ENCODE measurements at places on chromosomes 11 and 22. TPM values are rescaled to one million over a fixed set of nuclear protein-coding genes. Genes with fewer than 3 reads are reported as not detected.

- DNase-seq = no peak
Measured at GRCh38 chr11:91707652-91708482, 516.8 kb upstream of the FAT3 start.

DNA sequence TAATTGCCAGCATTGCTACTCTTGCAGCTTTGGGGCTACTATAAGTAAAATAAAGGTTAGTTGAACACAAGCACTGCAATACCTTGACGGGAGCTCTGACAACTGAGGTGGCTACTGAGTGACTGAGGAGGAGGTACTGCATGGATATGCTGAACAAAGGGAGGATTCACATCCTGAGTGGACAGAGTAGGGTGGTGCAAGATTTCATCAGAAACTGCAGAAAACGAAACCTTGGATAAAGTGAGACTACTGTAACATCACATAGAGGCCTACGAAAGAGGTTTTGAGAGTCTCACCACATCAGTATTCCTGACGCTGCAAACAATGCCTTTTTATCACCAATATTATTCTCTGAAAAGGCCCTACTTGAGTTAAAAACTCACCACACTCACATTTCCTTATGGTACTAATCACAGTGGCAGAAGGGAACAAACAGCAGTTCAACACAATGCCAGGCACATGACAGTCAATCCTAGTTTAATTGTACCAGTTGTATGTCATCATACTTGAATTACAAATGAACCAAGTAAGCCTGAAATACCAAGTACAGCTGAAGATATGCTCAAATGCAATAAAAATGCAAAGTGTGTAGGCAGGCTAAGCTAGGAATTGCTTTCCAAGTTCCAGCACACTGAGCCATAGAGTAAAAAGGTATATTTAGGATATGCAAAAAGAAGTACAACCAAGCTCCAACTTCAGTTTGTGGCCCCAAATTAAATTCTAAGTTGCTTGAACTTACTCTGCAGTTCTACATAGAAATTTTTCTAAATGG, 4.0 kb upstream of the GPR83 start:
- DNase-seq = no peak

DNA sequence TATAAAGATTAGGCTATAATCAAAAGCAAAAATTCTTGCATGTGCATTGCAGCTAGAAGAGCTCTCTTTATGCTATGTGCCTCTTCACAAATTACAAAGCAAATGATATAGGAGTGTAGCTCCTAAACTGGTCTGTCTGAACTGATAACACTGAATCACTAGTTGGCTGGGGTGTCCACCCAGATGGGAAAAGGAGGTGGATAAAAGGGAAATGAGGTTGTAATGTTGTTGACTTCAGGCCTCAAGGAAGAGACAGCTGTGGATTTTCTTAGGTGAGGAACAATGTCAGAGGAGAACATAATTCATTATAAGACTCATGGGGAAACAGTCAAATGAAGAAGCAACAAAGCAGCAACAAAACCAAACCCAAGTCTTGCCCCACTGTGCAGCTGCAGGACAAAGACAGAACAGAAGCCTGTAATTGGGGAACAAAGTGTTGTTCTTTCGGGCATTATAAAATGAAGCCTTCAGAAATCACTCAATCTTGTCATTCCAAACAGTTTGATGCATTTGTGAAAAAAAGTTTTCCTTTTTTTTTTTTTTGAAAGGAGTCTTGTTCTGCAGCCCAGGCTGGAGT, 130.1 kb upstream of the DDI1 start:
- DNase-seq = no peak

DNA sequence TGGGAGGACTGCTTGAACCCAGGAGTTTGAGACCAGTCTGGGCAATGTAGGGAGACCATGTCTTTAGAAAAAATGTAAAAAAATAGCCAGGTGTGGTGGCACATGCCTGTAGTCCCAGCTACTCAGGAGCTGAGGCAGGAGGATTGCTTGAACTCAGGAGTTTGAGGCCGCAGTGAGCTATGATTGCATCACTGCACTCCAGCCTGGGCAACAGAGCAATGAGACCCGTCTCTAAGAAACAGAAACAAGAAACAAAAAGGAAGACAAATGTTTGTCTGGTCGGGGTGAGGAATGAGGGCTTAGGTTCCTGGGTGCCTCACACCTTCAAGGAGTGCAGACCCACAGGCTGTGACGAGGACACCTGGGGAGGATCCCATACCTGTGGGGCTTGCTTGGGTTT, 191.9 kb downstream of the CEP164 start:
- DNase-seq = no peak

DNA sequence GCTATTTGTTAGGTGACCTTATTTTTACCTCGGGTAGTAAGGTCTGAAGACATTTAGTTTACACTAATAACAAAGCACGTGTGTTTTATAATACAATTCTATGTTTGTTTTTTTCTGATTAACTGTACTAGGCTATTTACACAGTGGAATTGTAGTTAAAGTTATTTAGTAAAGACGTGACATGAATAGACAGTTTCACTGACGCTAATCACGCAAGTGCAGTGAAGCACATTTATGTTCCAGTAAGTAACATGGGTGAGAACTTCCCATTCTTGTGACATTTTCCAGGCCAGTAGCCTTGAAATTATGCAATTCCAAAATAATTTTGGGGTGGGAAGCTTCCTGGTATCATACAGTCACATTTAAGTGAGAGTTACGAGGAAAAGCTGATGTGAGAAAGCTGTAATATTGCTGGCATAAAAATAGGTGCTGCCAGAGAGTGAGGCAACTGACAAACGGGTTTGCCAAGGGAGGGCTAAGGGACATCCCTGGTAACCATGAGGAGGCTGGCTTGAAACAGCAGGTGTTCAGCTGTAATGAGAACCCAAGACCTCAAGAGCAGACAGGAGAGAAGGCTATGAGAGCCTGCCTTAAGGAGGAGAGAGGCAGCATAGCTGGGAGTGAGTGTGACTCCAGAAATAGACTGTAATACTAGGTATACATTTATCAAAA, 378.8 kb downstream of the DCDC1 start:
- no peak for DNase-seq

DNA sequence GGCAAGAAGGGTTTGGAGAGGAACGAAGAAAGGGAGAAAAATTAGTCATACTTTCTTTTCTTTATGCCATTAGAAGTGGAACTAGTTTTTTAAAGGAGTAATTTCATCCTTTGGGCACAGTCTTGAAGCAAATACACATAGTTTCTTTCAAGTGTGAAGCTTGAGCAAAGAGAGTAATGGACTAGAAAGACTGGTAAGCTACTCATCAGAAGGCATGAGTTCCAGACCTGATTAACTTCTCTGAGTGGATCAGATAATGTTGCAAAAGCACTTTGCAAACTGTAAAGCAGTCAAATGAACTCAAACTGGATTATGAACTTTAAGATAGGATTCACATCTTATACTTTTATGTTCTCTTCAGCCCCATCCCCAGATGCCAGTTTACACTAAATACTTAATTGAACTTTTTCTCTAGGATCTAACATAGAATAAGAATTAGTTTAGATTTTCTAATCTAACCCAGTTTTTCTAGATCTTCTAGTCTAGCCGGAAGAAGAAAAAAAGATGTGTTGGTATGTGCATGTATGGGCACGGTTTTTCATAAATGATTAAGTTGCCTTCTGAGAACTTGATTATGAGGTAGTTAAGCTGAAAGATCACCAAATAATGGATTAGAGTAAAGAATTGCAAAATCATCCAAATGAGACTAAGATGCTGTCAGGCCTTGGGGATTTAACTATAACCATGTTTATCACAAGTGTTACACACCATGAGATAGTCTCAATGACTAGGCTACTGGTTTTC, 2.5 kb downstream of the DDIAS start:
- DNase-seq = no peak

DNA sequence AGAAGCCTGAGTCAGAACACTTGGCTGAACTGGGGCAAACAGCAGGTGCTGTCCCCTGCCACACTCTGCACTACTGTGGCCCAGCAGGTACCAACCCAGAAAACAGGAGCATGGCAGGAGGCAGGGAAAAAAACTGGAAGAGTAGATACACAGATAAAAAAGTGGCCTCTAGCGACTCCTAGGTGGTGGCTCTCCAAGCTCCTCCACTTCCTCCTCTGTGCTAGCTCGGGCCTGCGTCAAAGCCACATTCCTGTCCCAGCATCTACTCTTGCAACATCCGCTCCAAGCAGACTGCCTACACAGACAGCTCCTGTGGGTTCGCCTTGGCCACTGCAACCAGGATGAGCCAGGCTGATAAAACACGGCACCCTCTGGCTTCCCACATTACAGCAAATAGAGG, 6.9 kb downstream of the OR8B12 start:
- DNase-seq = no peak

DNA sequence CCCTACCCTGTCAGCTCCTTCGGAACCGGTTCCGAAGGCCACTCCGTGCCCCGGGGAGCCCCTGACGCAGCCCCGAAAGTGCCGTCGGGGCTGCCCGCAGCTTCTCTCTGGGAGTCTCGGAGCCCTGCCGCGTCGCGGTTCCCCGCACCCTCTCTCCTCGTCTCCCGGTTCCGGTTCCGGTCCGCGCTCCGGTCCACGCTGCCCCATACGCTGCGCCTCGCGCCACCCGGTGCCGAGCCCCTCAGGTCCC, 618 bp downstream of the MTA2 start:
- no peak for DNase-seq

GRCh38 chr11:124167826-124168231, 15.3 kb upstream of the OR10D3 start:
- no peak for DNase-seq

GRCh38 chr11:32434356-32435151, 785 bp downstream of the WT1 start:
- DNase-seq = no peak

- no peak for DNase-seq
Measured at GRCh38 chr11:130639369-130639768, 190.9 kb downstream of the ADAMTS15 start.

DNA sequence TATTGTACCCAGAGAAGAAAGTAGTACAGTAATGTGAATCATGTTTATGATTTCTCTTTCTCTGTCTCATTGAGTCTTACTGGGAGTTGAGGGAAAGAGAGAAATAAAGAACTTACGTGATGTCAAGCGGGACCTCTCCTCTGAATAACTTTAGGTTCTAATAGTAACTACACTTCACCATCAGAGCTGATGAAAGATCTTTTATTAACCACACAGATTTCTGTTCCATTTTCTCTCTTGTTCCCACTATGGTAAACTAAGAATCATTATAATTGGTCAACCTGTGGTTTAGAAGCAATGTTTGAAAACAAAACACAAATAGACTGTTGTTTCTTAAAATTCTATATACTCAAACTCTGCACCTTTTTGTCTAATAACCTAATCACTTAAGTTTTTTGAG, 142.3 kb downstream of the ELP4 start:
- DNase-seq = no peak

DNA sequence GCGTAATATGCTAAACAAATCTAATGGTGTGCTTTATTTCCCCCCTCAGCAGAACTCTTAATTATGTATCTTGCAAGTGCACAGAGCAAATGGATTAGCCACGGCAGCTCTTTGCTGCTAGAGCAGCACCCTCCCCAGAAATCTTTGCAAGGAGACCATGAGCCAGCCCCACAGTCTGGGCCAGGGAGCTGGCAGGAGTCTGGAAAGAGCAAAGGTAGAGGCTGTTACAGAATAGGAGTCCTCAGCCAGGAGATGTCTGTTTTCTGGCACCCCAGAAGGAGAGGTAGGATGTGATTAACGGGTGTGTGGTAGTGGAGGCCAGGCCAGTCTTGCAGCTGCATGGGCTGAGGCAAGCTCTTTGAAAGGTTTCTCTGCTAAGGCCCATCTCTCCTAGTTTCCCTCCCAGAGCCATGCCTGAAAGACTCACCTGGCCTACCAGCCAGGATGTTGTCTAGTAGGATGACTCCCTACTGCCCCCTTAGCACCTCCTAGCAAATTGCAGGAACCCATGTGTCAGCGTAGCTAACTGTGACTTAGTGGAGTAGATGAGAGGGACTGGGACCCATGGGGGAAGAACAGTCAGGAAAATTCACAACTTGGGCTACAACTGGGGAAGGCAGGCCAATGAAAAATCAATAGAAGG, 557.2 kb downstream of the BUD13 start:
- DNase-seq = no peak

DNA sequence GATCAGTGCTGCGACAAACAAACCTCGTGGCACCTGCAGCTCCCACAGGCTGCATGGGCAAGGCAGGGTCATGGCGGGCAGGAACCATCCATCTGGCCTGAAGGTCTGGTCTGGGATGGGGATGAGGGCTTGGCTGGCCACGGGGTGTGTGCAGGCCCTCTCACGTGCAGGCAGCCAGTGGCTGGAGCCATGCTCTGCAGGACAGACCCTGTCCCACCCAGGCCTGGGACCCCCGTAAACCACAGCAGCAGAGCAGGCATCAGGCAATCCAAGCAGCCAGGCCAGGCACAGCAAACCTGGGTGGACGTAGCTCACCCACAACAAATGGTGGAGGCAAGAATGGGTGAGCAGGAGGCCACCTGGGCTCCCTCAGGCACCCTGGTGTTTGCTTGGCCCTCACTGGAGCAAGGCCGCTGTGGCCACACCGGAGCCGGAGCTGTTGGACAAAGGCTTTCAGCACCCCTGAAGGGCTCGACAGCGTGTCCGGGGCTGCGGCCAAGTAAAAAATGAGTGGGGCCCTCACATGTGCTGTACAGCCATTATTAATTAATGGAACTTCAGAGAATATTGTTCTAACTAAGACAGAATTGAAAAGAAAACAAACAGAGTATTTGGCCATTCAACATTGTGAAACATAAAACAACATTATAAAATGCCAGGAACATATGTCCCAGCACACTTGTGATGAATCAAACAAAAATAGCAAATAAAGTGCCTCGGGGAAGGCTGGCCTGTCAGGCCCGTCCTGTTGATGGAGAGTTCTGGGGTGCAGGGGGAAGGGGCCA, 24.0 kb upstream of the GNB1L start:
- DNase-seq = no peak

GRCh38 chr11:128757886-128758612, 64.2 kb downstream of the FLI1 start:
- DNase-seq = no peak

DNA sequence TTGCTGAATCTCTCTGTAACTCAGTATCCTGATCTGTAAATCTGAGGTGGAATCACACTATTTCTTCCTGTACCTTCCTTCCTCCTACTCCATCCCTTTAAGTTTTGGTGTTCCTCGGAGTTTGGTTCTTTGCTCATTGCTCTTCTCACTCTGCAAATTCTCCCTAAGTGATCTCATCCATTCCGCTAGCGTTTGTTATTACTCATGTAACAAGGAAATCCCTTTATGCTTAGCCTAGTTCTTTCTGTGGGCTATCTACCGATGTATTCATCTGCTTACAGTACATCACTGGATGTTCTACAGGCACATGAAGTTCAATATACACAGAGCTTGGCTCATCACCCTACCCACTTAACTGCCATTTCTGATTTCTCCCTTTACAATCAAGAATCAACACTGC, 1.6 kb upstream of the CEP295 start:
- DNase-seq = no peak

Gene CD248
- total RNA-seq = 2.0 TPM

Gene ROBO4
- total RNA-seq = 4.7 TPM

Gene CAPRIN1
- total RNA-seq = 103 TPM

Gene KRTAP5-8
- total RNA-seq = not detected

Gene E2F8
- not detected for total RNA-seq
